ENCODE measurements at places on chromosomes 13 and 19.

GRCh38 chr13:30065181-30065580, 214.8 kb upstream of the UBL3 start:
- DNase-seq = no peak
- H3K4me3 ChIP-seq = no peak overlapping the region
- H3K27me3 ChIP-seq = no peaks in the 10 kb centered on the region
- H3K27ac ChIP-seq = no peak overlapping the region

- no peaks in the 10 kb centered on the region for H3K36me3 ChIP-seq
- H3K4me3 ChIP-seq = no peak overlapping the region
- H3K4me1 ChIP-seq = peaks cover 8% of the 10 kb centered on the region
These were observed 147.6 kb upstream of the RXFP2 start for GRCh38 chr13:31591642-31592233.

- no peak for DNase-seq
- no peaks in the 10 kb centered on the region for H3K27me3 ChIP-seq
- no peaks in the 10 kb centered on the region for H3K4me1 ChIP-seq
- H3K4me3 ChIP-seq = no peak overlapping the region
- H3K36me3 ChIP-seq = no peaks in the 10 kb centered on the region
These were observed 204.3 kb upstream of the IPO5 start for GRCh38 chr13:97749174-97749573.

DNA sequence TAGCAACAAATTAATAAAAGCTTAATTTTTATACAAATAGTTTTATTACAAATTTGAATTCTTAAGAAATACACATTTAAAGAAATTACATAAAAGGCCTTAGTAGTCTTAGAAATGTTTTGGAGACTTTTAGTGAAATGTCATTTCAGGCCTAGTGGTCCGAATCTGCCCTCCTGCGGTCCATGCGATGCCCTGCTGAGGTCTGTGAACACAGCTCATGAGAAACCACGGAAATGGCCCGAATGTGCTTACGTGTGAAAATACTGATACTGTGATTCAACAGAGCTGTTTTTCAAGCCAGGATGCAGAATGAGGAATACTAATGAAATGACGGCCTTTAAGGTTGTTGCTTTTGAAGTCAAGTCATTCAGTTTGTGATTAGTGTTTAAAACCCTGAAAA, 157.9 kb downstream of the COL4A1 start:
- no peak overlapping the region for H3K4me3 ChIP-seq
- H3K4me1 ChIP-seq = no peaks in the 10 kb centered on the region
- H3K27me3 ChIP-seq = no peaks in the 10 kb centered on the region
- no peak overlapping the region for H3K27ac ChIP-seq
- DNase-seq = no peak

GRCh38 chr19:33507021-33507956, 14.3 kb downstream of the PEPD start:
- no peaks in the 10 kb centered on the region for H3K36me3 ChIP-seq
- no peak overlapping the region for H3K27ac ChIP-seq
- DNase-seq = no peak
- H3K4me1 ChIP-seq = no peaks in the 10 kb centered on the region

DNA sequence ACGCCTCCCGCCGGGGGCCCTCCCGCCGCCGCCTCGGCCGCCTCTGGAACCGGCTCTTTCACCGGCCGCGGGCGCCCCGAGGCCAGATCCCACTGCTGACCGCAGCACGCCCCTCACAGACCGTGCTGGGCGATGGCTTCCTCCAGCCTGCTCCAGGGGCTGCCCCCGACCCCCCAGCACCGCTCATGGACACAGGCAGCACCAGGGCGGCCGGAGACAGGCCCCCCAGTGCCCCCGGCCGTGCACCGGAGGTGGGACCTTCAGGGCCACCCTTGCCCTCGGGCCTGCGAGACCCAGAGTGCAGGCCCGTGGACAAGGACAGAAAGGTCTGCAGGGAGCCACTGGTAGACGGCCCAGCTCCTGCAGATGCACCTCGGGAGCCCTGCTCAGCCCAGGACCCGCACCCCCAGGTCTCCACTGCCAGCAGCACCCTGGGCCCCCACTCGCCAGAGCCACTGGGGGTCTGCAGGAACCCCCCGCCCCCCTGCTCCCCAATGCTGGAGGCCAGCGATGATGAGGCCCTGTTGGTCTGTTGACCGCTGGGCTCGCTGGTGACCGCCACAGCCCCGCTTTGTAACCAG, 13.0 kb downstream of the LRP3 start:
- no peak overlapping the region for H3K27ac ChIP-seq
- H3K36me3 ChIP-seq = no peaks in the 10 kb centered on the region
- H3K27me3 ChIP-seq = no peaks in the 10 kb centered on the region
